ENCODE measurements at places on chromosomes 2 and 18.
A peak's percentile ranks its signal among the peaks of the same experiment; 100 is the strongest.

DNA sequence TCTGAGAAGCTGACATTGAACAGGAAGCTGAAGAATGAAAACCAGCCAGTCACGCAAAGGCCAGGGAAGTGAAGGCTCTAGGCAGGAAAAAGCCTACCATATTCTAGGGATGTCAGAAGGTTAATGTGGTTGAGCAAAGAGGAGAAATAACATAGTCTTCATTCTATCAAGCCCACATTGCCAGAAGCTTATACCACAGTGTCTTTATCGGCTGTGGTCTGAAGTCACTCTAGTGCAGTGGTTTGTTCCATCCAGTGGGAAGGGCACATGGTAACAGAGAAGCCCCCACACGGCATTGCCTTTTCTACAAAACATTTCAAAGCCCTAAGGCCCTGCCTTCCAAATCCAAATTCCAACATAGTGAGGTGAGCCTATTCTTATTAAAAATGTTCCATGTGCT is 311.3 kb downstream of the TNS1 start:
- no peak for DNase-seq

GRCh38 chr2:231462729-231463465 is 1.4 kb downstream of the NCL start:
- DNase-seq = no peak

- DNase-seq = no peak
These were observed 18.1 kb upstream of the SERPINB2 start for GRCh38 chr18:63869374-63869773.

GRCh38 chr2:147356157-147356556 is 488.7 kb upstream of the ACVR2A start:
- DNase-seq = no peak

DNA sequence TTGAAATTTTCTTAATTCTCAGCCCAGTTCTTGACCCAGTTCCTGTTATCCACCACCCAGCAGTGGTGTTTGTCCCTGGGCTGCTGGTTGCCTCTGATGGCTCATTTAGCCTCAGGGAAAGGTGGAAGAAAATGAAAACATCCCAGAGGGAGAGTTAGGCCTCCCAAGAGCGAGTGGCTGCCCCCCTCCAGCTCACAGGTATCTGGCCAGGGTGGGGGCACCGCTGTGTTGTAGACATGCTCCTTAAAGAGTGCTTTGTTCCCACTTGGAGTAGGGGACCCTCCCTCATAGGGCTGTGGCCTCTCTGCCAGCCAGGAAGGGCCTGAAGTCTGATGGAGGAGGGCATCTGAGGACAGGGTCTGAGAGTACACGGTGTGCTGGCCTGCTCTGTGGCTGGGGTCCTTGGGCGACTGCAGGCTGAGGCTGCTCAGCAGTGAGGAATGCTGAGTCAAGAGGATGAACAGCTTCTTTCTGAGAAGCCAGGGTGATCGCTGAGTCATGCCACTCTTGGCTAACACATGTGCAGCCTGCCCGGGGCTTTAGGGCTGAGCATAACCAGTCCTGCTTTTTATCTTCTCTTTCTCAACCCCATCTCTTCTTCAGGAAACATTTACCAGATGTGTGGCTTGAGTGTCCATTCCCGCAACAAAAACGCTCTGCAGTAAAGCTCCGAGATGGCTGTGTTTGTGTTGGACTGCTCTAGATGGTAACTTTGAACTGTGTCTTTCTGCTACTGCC is 72.3 kb downstream of the IL1R2 start:
- DNase-seq = peak; percentile 56

GRCh38 chr2:84214455-84214854 is 244.6 kb downstream of the SUCLG1 start:
- no peak for DNase-seq

- DNase-seq = no peak
These were observed 563.9 kb downstream of the DCC start for GRCh38 chr18:52903857-52904256.

DNA sequence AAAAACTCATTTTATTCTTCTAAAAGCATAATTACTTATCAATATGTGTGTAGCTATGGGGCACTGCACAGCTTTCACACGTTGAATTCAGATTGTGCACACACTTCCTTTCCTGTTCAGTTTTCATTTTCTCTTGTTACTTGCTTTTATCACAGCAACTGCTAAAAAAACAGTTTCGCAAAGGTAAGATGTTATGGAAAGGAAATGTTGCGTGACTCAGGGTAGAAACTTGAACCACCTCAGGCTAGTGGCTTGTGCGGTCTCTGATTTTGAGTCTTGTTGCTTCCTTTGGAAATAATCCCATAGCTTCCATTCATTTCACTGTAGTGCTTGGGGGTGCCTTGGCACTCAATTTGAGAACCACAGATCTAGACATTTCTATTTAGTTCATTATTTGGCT is 171.9 kb downstream of the FMNL2 start:
- no peak for DNase-seq

Measured in stimulated activated CD4-positive, alpha-beta T cell treated with anti-CD3 and anti-CD28 coated beads, Interleukin-2, amount 100 ng/mL, for 24 hours (primary cell).